ENCODE measurements at places on chromosomes 2 and 18. TPM values are rescaled to one million over a fixed set of nuclear protein-coding genes. Genes with fewer than 3 reads are reported as not detected.

GRCh38 chr18:78528411-78529258 lies 451.0 kb upstream of the SALL3 start:
- DNase-seq, result no peak

GRCh38 chr2:11622611-11623010 lies 47.4 kb downstream of the NTSR2 start:
- no peak for DNase-seq

DNA sequence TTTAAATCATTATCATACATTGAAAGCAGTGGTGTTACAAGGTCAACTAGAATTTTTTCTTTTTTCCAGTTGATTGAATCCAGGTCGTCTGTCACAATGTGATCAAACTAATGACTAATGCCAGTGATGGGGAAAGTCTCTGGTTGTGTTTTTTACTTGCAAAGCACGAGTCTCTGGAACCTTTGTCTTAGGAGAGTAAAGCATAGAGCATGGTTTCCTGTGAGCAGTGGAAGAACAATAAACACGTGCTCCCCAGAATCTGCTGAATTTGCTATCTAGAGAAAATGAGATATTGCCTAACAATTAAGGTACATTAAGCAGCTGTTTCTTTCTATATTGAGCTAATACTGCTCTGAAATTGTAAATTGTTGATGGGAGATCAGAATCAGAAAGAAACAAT lies 1332.4 kb upstream of the TMEFF2 start:
- DNase-seq, result no peak

DNA sequence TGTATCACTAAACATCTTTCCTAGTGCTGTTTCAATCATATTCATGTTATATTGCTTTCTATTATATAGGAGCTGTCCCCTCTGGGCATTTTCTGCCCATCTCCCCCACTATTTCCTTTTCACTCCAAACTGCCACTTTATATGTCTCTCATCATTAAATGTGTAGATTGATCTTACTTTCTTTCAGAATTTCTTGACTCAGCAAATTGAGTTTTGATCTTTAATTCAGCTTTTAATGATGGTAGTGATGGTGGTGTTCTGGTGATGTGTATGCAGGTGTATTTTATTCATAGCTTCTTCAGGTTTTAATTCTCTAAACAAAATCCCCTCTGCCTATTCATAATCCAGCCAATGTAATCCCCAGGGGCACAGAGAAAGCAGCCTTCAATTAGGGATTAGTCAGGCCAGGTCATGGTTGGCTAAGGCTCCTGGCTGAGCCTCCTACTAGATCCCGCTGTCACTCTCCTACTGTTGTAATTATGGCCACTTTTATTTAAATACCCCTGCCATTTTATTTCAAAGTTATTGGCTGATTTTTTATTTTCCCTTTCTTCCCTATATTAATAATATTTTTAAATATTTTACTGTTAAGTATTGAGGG lies 325.4 kb downstream of the SPAG16 start:
- no peak for DNase-seq

DNA sequence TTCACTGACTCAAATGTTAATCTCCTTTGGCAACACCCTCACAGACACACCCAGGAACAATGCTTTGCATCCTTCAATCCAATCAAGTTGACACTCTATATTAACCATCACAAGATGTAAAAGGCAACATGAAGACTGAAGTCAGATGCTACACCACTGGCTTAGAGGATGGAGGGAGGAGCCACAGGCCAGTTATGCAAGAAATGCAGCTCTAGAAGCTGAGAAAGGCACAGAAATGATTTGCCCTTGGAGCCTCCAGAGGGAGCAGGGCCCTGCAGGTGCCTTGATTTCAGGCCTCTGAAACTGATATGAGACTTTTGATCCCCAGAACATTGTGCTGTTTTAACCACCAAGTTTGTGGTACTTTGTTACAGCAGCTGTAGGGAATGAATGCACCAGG lies 276.3 kb downstream of the KCNS3 start:
- no peak for DNase-seq

DNA sequence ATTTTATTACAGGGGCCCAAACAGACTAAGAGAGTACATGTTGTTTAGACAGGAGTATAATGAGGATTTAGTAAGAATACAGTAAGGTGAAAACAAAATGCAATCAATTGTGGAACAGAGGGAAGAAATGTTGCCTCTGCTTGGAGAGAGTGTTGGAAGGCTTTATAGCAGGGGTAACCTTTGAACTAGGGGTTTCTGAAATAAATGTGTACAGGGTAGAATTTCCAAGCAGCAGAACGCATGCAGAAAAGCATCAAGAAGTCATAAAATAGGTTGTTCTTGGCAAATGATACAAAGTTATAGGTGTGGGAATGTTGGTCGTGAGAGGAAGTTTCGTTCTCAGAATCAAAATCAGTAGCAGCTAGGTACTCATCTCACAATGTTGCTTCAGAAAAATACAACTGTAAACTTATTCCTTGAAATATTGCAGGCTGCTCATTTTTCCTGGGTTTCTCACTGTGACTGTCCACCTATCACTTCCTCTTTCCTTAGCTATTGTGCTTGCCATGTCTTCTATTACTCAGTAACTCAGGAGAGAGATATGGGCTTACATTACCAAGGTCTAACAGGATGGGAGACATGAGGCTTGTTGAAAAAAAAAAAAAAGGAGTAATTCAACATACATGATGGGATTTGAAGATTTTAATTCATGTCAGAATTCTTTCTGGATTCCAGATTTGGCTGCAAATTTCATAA lies 17.1 kb upstream of the HNMT start:
- no peak for DNase-seq

GRCh38 chr2:238891457-238892203 lies 43.7 kb downstream of the TWIST2 start:
- no peak for DNase-seq

- DNase-seq, result no peak
Observed at GRCh38 chr2:26455670-26456439, 22.1 kb downstream of the OTOF start.

GRCh38 chr18:56284319-56284718 lies 354.1 kb downstream of the TXNL1 start:
- DNase-seq, result no peak

DNA sequence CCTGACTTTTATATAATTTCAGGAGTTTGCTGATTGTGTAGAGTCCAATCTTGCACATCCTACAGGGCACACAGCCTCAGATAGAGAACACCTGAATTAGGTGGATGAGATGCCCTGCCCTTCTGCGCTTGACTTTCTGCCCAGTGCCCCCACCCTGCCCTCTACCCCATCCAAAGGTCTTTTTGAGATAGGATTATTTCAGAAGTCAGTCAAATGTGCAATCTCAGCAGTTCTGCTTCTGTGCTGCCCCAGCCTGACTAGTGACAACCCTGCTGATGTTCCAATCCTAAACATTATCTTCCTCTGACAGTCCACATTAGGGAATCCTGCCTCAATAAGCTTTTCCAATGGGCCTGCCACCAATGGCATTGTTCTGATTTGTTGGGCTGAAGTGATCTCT lies 411.5 kb downstream of the TGIF1 start:
- DNase-seq, result no peak

SOCS6 gene
- 28.7 TPM for polyA plus RNA-seq

Measured in BJ (cell line).